ENCODE measurements at places on chromosomes 4 and X. TPM values are rescaled to one million over a fixed set of nuclear protein-coding genes. Genes with fewer than 3 reads are reported as not detected.
A peak's percentile ranks its signal among the peaks of the same experiment; 100 is the strongest.

GRCh38 chr4:83029688-83030087 is 5.3 kb upstream of the COPS4 start:
- no peak for DNase-seq

GRCh38 chr4:74335341-74336021 is 27.2 kb downstream of the EPGN start:
- DNase-seq, result no peak

GRCh38 chrX:101744085-101744484 is 84.4 kb upstream of the ARMCX2 start:
- DNase-seq, result no peak

DNA sequence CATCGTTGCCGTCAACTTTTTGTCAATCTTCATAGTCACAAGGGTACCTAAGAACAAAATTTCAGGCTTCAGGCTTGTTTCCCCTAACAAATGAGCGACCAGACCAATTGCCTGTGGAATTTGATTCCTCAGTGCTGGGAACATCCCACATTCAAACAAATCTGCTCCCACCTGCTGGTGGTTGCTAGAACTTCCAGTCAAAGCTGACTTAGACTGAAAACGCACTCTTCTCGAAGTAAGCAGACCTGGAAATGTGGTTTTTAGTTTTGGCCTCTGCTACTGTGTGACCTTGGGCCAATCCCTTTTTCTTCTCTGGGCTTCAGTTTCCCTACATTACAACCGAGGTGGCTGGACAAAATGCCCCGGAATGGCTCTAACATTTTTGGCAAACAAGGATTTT is 1.8 kb upstream of the GABRQ start:
- no peak for DNase-seq

- DNase-seq, result no peak
Observed at GRCh38 chr4:94341481-94342370, 910 bp downstream of the HPGDS start.

PPARGC1A gene
- 1.7 TPM for total RNA-seq

DNA sequence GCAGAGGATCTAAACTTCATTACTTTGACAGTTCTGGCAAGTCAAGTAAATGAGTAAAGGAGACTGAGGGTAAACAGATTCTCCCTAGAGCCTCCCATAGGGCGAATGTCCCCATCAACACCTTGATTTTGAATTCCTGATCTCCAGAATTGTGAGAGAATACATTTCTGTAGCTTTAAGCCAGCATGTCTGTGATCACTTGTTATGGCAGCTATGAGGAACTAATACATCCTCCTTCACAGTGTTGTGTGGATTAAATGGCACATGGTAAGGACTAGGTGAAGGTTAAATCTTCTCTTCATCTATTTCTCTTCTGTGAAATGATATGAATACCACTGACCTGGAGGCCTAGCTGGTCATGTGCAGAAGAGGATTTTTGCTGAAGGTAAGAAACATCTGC is 137.3 kb downstream of the CPEB2 start:
- no peak for DNase-seq

FAM120C gene
- total RNA-seq, result 1.6 TPM

DNA sequence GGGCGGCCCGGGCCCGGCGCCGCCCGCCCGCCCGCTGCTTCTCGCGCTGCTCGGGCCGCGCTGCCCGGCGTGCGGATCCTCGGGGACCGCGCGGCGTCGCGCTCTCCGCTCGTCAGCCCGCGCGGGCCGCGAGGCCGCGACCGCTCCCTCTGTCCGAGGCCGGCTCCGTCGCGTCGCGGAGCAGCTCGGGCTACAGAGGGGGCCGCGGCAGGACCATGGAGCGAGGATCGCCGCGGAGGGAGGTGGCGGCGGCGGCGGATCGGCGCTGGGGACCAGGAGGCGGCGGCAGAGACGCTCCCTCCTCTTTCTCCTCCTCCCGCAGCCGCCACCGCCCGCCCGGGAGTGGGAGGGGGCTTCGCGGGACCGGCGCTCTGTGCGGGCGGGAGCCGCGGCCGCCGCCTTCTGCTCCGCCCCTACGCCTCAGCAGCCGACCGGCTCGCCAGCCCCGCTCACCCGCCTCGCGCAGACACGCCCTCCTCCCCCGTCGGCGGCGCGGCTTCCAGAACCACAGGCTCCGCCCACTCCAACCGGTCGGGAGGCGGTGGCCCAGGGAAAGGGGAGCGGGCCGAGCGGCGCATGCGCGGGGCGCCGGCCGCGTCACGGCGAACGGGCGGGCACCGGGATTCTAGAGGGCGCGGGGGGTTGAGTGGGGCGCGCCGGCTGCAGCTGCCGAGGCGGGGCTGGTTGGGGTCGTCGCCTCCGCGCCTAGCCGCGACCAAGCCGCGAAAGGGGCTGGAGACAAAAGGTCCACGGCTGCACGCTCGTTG is at the start of gene CASK:
Gene CASK (minus strand): TSS at position 344 of the 767 bp plus-strand sequence. CDS start 566 bp downstream, outside the sequence.
- peak; percentile 95 for DNase-seq

UGT2B15 gene
- 0.21 TPM for total RNA-seq

AREG gene
- 4.0 TPM for total RNA-seq

DNA sequence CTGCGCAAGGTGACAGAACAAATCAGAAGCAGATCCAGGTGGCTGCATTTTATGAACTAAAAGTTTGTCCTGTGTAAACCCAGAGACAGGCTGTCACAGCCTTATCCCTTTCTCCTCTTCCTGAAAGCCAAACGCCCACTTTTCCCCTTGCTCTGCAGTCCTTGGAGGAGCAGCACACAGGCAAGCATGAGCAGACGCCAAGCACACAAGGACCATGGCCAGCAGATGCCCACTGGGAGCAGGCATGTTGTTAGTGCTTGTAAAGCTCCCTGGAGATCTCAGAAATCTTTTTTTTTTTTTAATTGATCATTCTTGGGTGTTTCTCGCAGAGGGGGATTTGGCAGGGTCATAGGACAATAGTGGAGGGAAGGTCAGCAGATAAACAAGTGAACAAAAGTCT is 11.5 kb upstream of the HOPX start:
- DNase-seq, result no peak

- DNase-seq, result no peak
Observed at GRCh38 chrX:19535476-19535875, 20.2 kb upstream of the MAP3K15 start.

TEX11 gene
- not detected for total RNA-seq

DNA sequence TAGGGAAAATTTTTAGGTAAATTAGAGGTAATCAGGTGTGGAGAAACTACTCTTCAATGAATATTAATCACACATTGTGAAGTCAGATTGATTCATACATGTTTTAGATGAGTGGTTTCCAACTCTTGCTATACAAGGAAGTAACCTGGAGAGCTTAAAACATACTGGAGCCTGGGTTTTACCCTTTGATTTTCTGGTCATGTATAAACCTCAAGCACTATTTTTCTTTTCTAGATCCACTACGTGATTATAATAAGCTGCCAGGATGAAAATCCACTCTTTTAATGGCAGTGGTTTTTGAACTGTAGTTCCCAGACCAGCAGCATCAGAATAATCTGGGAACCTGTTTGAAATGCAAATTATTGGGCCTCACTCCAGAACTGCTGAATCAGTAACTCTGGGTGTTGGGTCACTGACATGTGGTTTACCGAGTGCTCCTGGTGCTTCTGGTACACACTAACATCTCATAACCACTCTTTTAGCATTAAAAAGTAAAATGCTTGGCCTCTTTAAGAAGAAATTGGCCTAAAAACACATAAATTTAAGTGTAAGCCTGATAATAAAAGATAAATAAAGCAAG is 63.4 kb downstream of the DCAF12L1 start:
- no peak for DNase-seq

NAP1L2 gene
- 0.11 TPM for total RNA-seq

- no peak for DNase-seq
Observed at GRCh38 chrX:118593407-118593806, 97.8 kb downstream of the DOCK11 start.

GRCh38 chr4:93710847-93711430 is 117.6 kb upstream of the ATOH1 start:
- DNase-seq, result no peak

NOX1 gene
- not detected for total RNA-seq

NKAP gene
- 1.2 TPM for total RNA-seq

DNA sequence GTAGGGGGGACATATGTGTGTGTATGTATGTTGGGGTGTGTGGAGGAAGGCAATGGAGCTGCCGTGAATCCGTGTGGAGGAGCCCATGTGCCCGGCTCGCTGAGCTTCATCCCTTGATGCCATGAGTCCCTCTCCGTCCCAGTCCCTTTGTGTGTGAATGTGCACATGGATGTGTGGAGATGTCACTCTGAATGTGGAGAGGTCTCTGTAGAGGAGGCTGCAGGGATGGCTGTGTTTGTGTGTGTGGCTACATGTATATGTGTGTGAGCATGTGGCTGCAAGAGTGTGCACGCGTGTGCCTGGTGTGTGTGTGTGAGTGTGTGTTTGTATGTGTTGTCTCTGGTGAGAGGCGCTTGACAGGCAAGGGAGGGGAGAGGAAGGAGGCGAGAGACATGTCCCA is 1.3 kb downstream of the DLG3 start:
- no peak for DNase-seq

HS3ST1 gene
- total RNA-seq, result 0.64 TPM

- DNase-seq, result peak; percentile 46
Observed at GRCh38 chr4:5968246-5968645, 50.0 kb downstream of the C4orf50 start.

DNA sequence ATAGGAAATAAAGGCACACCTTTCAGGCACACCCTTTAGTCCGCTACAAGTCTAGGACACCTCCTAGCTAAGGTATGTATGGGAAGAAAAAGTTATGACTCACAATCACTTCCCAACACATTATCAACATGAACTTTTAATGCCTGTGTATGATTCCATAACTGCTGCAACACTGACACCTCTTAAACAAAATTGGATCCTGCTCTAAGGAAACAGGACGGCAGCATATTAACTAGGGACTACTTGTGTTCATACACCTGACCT is 2.4 kb upstream of the PPP3CA start:
- no peak for DNase-seq

PDCL2 gene
- not detected for total RNA-seq

LUZP4 gene
- not detected for total RNA-seq

RASSF6 gene
- total RNA-seq, result 1.4 TPM

- DNase-seq, result no peak
Observed at GRCh38 chr4:56505269-56506130, at the start of gene ARL9. Gene ARL9 (plus strand): TSS chr4:56505791. CDS start chr4:56505863, 72 bp downstream.

GRCh38 chr4:128349921-128350320 is 62.3 kb upstream of the PGRMC2 start:
- no peak for DNase-seq

- DNase-seq, result no peak
Observed at GRCh38 chr4:95283320-95283719, 265.5 kb downstream of the UNC5C start.

GRCh38 chr4:156962528-156962974 is 9.0 kb downstream of the PDGFC start:
- peak; percentile 9 for DNase-seq

DNA sequence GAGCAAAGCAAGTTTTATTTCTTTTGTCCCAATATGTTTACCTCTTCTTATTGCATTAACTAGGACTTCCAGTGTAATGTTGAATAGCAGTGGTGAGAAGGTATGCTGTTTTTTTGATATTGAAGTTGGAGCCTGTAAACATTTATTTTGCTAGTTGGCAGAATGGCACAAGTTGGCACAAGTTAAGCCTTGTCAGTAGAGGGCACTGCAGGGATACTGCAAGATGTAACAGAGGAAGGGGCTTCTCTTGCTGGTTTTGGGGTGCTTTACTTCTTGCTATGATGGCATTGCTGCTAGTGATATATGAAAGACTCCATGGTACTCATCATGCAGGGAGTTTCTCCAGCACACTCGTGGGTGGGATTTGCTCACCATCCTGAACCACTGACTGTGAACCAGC is 327.3 kb upstream of the ARX start:
- no peak for DNase-seq

DNA sequence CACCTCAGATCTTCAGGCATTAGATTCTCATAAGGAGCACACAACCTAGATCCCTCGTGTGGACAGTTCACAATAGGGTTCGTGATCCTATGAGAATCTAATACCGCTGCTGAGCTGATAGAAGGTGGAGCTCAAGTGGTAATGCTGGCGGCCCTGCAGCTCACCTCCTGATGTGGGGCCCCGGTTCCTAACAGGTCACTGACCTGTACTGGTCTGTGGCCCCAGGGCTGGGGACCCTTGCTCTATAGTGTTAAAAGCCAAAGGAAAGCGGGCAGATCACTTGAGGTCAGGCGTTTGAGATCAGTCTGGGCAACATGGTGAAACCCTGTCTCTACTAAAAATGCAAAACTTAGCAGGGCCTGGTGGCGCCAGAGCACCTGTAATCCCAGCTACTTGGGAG is 1047.0 kb upstream of the FTHL17 start:
- no peak for DNase-seq

- DNase-seq, result no peak
Observed at GRCh38 chrX:24643116-24643515, 4.0 kb downstream of the PCYT1B start.
